NCI-H748 treated with DMSO at 0.1 percent for 48 hours (cell line): ENCODE measurements at places on chromosomes 12 and 14.

- no peak for DNase-seq
These were observed 9.2 kb downstream of the FOXN3 start for GRCh38 chr14:89407856-89408255.

DNA sequence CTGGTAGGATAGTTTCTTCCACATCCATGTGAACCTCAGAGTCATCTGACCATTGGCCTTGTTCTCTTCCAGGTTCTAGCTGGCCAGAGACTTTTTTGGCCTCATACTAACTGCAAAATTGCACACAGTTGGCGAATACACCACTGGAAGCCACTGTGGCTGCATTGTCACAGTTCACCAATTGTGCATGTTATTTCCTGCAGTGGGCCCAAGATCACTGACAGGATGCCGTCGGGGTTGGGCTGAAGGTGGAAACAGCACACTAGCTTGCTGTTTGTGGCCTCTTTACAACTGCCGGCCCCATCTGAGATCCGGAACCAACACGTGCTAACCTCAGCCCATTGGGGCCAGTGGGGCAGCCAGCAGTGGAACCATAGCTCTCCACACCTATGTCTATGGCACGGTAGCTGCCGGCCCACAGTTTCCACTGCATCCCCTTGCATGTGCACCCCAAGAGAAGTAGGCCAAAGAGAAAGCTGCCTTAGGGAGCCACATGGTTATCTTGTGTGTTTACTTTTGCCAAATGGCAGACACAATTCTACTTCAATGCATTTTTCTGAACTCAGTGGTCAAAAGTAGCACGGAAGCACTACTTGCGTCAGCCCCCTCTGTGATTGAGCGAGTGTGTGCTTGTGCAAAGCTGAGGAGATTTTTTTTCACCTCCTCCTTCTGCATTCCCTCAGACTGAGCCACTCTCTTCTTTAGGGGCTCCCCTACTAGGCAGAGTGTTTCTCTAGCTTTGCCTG is 464.0 kb downstream of the RAD51B start:
- DNase-seq = no peak

GRCh38 chr12:46373301-46374296 is 1.0 kb upstream of the SLC38A2 start:
- peak; percentile 38 for DNase-seq

DNA sequence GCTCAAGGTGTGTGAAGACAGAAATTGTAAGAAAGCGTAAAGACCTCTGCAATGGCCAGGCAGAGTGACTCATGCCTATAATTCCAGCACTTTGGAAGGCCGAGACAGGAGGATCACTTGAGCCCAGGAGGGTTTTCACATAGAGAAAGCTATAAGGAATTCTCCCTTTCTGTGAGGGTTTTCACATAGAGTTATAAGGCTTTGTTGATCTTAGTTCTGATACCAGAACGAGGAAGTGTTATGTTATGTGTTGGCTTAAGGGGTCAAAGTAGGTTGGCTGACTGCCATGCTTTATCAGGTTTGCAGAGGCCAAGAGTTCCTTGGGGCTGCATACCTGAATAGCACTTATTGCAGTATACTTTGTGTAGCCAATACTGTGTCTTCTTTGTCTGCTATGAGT is 139.1 kb downstream of the ERC1 start:
- no peak for DNase-seq

- DNase-seq = peak; percentile 43
These were observed 1.2 kb downstream of the SSTR1 start for GRCh38 chr14:38208618-38209562.

- DNase-seq = no peak
These were observed 168.5 kb upstream of the RTL1 start for GRCh38 chr14:101072070-101072469.

GRCh38 chr12:96502477-96502876 is 13.1 kb downstream of the CFAP54 start:
- no peak for DNase-seq
